ENCODE measurements at places on chromosomes 7 and 10.

GRCh38 chr10:127021801-127022200 is 116.6 kb downstream of the DOCK1 start:
- DNase-seq: no peak

DNA sequence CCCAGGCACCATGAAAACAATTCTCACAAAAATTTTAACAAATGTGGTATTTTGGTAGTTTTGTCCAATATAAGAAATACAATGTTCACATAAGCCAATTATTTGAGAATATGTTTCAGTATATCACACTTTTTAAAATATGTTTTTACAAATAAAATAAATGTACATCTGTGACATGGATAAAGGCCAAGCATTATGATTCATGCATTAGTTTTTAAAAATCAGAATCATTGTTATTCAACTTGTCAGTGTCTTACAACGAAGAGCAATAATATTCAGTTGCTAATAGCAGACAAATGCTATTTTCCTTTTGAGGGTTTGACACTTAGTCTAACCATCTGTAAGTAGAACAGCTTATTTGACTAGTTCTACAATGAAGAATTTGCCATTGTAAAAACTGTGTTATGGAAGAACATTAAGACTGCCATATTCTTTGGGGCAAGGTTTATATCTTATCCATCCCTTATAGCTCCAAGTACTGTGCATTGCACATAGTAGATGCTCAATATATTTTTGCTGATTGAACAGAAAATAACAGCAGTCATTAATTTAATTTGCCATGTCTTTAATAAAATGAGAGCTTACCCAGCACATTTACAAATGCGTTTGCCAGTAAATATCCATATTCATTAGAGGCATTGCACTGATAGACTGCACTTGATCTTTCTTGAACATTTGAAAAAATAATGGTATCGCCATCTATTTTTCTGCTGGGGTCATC is 67.4 kb upstream of the LAMB4 start:
- no peak for DNase-seq

DNA sequence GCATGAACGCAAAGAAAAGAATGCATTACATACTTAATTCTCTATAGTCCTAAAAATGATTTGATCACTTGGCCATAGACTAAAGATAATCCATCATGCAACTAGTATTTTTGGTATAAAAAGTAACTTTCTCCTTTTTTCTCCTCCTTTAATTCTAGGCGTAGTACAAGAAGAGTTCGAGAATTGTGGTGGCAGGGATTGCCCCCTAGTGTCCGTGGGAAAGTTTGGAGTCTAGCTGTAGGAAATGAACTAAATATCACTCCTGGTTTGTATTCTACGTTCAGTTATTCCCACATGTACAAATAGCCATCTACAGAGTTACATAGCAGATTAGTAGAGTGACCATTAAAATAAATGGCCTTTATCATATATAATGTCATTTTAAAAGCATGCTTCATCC is 45.5 kb upstream of the HELLS start:
- DNase-seq: no peak

DNA sequence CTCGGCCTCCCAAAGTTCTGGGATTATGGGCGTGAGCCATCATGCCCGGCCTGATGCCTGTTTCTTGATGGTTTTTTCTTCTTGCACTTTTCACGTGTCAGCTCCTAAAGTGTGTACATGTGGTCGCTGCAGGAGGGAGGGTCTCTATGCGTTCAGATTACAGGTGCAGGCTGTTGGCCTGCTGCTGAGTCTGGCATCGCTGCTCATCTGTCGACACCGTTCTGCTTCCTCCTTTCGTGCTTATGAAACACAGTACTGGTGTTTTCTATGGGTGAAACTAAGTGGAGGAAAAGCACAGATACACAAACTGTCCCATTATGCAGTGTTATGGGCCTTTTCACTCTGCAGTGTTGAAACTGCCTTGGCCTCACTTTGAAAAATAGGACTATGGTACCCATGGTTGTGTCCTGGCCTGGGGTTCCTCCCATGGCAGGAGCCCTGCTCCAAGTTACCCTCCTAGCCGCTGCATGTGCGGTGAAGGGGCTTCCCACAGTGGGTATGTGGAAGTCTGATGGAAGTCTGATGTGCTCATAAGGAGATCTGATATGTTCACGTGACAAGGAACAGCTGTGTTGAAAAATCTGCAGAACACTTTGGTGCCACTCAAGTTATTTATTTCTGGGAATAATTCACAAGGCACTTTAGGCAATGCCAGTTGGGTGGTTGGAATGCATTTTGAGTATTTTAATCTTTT is 23.5 kb downstream of the OGDH start:
- DNase-seq: no peak

- DNase-seq: no peak
Measured at GRCh38 chr7:155194382-155195140, 103.1 kb upstream of the INSIG1 start.

DNA sequence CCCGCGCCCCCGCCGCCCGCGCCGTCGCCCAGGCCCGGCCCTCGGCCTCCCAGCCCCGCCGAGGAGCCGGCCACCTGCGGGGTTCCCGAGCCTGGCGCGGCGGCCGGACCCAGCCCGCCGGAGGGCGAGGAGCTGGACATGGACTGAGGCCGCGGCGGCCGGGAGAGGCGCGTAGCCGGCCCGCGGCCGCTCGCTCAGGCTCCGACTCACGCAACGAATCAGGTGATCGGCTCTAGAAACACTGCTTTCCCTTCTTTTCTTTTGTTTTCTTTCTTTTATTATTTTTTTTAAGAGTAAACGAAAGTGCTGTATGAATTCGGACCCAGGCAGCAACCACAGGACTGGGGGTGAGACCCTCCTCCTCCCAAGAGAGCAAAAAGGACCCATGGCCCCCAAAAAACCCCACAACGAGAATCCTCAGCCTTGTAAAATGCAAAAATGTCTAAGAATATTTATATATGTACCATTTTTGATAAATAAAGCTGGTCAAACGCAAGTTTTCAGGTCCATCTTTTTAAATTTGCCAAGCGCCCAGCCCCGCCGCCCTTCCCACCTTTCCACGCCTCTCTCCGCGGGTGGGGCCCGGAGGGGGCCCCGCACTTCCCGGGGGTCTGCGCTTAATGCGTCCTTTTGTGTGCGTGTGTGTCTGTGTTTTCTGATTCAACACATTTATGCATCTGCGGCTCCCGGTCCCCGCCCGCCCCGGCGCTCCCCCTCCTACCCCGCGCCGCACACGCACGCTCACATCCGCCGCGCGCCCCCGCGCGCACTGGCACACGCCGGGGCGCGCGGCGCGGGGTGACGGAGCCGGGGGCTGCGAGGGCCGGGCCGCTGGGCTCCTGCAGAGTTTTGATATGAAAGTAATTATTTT is 4.4 kb downstream of the UNCX start:
- DNase-seq: no peak

DNA sequence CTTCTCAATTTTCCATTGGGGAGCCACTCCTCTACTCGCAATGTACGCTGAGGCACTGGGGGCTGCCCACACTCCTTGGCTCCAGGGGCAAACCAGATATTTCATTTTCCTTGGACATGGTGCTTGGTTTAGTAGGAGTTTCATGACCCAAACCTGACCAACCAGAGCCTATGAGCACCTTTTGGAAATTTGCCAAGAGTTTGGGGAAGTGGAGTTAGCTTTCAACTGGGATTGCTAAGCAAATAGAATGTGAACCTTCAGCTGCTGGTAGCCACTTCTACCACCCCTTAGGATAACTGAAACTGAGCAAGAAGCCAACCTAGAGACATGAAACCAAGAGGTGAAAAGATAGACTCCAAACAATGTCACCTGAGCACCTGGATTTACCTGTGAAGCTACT is 74.9 kb upstream of the COL13A1 start:
- no peak for DNase-seq

DNA sequence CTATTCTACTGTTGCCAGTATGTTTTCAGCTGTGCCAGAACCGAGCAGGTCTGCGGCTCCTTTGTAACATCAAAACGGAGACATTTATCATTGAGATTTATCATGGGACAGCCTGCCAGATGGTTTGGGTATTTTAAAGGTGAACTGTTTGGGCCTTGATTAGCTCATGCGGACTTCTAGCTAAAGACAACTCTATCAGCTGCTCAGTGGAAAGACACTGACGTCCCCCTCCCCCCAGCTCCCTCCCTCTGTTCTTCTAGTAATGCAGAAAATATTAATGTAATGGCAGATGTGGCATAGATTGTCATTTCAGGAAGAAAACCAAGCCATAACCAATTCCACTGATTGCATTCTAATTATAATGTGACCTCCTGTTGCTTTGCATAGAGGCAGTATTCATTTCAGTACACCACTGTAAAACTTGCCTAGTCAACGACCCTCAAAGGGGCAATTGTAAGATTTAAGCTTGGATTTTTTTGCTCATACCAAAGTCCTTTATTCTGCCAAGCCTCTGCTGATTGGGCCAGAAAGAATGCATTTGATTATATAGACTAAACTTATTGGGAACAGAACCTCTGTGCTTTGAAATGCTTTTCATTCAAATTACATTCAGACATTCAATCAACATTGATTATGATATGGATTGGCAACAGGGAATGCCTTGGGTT is 966.8 kb downstream of the LRMDA start:
- DNase-seq: no peak

- no peak for DNase-seq
Measured at GRCh38 chr10:29106287-29106686, 182.6 kb upstream of the LYZL1 start.

- DNase-seq: no peak
Measured at GRCh38 chr10:121284936-121285335, 313.3 kb downstream of the FGFR2 start.

Measured in H1 (cell line).